ENCODE measurements at places on chromosomes 4 and X.

DNA sequence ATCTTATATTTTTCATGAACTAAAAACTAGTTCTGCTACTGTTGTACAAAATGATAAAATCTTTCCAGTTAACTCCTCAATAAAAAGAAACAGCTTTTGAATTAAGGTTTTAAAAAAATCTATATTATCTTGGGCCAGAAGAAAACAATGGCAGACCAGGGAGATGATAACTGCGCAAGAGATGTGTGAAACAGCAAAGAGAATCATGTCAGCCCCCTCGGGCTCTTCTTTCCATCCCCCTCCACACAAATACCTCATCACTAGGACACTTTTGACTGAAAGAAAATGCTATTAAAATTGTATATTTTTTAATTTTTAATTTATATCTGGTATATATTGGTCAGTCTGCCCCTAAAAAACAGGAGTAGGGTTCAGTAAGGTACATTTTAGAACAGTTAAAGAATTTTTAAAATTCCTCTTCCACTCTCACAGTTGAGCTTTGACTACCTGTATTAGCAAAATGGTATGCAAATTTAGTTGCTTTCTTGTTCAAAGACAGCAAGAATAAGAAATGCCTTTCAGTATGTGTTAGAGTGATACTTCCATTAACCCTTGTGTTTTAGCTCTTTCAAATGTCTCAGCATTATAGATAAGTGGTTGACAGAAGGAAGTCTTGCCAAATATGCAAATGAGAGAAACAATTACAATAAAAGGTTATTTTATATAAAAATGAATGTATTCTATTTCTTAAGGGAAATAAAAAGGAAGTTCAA lies 36.4 kb upstream of the LCORL start:
- DNase-seq: no peak

DNA sequence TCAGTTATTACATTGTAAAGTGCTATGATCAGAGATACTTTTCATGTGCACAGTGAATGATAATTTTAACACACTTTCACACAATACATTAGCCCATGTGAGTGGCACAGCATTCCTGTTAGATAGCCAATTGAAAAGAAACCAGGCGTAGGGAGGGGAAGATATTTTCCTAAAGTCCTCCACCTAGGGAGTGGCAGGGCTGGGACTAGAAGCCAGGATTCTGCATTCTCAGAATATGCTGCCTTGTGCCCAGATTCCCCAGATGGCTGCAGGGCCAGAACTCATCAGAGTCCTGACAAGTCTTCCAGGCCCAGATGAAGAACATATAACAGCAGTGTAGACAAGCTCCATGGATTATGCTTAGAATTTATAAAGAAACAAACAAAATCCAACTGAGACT lies 350.2 kb downstream of the AFF2 start:
- DNase-seq: no peak

DNA sequence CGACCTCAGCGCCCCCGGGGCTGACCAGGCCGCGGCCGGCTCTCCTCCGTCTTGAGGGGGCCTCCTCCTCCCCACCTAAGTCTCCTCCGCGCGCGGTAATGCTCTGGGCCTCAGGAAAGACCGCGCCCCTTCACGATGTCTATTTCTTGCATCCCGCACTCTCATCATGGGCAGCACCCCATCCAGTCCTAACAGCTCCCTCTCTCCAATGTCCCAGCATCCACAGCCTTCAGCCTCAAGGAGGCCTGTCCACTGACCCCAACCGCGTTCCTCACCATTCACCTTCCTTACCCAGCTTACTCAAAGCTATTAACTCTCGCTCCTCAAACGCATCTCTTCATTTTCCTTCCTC lies 77.5 kb downstream of the MAGED4 start:
- no peak for DNase-seq

DNA sequence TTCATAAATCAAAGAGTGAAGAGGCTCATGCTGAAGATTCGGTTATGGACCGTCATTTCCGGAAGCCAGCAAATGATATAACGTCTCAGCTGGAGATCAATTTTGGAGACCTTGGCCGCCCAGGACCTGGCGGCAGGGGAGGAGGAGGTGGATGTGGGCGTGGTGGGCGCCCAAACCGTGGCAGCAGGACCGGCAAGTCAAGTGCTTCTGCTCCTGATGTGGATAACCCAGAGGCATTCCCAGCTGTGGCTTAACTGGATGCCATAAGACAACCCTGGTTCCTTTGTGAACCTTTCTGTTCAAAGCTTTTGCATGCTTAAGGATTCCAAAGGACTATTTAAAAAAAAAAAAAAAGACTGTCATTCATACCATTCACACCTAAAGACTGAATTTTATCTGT lies 44.0 kb upstream of the EFNB1 start:
- no peak for DNase-seq

DNA sequence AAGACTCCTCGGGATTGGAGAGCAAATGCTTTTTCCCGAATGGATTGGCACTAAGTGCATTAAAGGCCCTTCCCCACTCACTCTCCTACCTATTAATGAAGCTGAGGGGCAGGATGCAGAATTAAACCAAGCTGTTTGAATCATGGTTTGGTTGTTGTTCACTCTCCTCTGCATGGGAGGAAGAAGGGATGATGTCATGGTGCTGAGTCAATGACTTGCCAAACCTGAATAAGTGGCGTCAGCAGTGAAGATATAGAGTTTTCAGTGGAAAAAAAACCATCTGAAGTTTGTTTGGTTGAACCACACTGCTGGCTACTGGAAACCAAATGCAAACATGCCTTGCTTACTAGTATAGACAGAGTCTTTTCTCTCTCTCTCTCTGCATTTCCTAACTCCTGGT lies 19.8 kb upstream of the ZXDA start:
- no peak for DNase-seq

DNA sequence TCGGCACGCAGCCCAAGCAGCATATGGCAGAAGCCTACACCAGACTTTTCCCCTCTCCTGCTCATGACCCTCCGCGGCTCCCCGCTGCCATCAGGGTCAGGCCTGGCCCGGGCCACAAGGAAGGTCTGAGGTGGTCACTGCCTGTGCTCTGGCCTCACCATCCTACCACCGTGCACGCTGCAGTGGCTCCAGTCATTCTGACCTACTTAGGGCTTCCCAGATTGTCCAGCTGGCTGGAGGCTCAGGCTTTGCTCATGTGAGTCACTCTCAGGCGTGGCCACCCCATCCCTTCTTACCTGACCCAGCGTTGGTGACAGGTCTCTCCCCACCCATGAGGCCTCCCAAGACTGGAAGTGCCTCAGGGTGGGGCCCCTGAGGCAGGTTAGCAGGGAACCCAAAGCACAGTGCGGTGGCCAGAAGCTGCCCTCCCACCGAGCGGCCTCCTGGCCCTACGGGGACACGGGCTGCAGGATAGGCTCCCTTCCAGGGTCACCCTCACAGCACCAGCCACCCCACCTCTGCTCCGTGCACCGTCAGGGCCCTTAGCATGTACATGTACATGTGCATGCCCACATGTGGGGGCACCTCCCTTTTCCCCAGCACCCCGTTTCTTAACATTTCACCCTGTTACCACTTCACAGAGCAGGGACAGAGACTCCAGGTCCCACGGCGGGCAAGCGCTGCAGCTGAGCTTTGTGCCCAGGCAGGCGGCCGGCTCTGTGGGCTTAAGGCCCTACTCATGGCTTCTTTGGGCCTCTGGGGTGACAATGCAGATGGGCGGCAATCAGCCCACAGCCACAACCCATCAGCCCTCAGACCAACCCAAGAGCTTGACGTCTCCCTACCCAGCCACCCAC lies 2.2 kb downstream of the TREX2 start:
- DNase-seq: no peak

DNA sequence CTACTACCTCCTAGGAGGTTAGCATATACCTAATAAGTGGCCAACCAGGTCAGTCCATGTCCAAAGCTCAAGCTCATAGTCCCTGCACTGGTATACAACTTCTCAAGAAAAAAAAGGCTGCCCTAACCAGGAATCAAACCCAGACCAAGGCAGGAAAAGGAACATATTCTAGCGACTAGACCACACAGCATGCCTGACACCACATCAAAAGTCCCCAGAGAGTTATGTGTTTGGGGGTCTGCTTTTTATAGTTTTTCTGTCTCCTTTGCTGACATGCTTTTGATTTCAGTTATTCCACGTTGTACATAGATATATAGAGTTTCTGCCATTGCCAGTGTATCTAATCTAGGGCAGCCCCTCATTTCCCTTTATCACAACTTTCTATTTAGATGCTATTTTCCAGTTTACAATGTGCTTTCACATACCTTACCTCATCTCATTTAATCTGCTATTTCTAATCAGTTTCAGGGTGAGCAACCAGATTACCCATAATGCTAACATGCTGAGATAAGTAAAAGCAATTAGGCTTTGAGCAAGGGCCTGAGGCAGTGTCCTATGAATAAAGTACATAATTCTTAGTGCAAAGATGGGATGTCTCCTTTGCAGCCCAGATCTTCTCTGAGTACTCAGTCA lies 17.8 kb downstream of the ARHGEF6 start:
- no peak for DNase-seq

DNA sequence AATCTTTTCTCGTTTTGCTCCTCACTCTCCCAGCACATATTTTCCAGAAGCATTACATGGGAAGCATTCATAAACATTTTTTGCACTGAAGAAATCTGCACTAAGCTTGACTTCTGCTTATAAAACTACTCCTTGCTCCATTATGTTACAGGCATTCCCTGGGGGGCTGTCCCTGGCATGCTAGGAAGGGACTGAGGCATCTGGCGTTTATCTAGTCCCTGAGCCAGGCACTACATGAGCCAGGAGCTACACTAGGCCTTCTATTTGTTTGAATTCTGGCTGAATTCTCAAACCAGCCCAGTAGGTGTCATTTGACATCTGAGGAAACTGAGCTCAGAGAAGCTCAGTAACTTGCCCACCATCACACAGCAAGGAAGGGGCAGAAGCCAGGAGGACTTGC lies 43.3 kb downstream of the NHSL2 start:
- no peak for DNase-seq

DNA sequence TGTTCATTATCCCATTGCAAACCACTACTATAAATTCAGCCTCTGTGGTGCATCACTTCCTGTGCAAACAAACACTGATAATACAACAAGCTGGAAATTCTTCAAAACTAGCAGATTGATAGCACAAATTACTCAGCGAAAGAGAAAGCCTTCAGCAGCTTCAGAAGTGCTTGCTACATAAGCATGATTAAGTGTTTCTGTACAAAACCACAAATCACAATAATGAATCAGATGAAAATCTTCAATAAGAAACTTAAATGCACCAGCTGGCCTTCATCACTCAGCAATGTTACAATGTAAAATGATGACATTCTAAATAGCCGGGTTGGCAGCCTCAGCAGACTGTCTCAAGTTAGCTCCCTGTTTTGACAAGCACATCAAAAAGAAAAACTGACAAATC lies 262.2 kb downstream of the SPOCK3 start:
- no peak for DNase-seq

GRCh38 chr4:99790796-99791617 lies 25.6 kb upstream of the DAPP1 start:
- DNase-seq: no peak

DNA sequence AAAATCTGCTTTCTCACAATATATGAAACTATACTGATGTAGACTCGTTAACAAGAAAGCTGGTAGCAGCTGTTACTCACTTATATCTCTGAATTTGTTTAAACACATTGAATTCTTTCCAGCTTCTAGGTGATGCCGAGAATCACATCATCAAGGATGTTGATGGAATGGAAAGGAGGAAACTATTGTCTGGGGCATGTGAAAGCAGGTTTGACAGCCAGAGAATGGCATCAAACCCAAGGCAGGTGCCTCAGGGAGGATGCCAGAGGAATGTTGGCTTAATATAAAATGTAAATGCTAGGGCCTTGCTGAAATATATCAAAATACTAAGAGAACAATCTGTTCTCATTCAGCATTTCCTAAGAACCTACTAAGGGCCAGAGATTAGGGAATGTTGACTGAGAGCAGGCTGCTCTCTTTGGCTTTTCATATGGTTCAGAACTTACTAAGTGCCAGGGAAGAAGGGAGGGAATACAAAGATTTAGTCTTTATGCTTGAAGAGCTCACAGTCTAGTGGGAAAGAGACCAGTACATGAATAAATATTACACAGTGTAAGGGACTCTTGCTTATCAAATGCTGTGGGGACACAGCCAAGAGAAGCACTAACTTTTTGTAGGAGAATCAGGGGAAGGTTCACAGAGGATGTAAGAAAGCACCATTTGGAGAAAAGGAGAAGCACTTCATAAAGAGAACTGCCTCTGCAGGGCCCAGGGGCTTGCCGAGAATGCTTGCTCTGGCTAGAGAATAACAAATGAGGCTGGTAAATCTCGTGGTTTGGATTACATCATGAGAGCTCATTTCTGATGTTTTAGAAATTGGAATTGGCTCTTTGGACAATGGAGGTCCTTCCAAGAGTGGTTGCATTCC lies 14.7 kb downstream of the SLIT2 start:
- no peak for DNase-seq

- DNase-seq: no peak
Measured at GRCh38 chr4:152738827-152739226, 40.7 kb downstream of the TIGD4 start.

DNA sequence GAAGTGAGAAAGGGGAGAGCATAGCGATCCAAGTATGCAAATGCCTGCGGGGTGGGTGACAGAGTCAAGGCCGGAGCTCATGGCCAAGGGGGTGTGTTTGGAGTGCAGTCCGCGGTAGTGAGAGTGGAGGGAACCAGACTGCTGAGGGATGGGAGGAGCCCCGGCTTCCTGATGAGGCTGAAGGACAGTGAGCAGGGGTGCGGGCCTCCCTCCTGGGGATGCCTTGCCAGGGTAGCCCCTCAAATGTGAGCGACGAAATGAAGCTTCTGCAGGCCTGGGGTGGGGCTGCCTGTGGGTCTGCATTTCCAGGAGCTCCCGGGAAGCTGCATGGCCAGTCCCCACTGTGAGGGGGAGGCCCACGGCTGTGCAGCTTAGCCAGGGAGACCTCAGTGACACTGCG lies 45.0 kb downstream of the PSAPL1 start:
- DNase-seq: no peak

DNA sequence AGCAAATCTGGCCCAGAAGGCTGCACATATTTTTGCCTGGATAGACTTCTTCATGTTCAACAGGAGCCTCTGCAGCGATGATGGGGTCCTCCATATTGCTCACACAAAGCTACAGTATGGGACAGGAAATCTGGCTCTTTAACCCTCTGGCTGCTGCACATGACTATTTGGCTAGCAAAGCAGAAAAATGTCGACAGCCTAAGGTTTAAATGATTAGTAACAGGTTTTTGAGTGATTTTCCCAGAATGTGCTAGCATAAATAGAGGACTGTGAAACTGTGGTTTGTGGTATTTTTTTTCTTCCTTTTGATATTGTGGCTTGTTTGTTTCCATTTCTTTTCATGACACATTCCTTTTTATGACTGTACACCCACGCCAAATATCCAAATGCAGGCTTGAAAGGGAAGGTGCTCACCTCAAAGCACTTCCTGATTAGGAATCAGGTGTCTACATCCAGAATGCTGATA lies 120.2 kb upstream of the GK2 start:
- no peak for DNase-seq

DNA sequence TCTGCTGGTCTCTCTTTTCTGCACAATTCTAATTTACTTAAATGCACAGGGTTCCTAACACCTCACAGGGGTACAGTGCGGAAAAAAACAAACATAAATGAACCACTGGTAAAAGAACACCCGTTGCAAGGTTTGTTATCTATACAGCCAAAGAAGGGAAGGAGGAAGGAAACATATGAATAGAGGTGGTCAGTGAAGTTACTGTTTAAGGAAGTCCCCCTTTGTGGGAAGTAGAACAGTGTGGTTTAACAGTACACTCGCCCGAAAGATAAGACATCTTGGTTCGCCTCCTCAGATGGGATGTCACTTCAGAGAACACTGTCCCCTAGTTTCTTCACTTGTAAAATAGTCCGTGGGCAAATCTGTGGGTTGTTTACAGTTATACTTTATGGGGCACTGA lies 57.5 kb downstream of the TEC start:
- no peak for DNase-seq
